Renal cortex interstitium (tissue), 15 donors: ENCODE measurements at places on chromosomes 1 and 21.

- DNase-seq, result no peak
These were observed 79.9 kb downstream of the FHAD1 start for GRCh38 chr1:15326691-15327588.

DNA sequence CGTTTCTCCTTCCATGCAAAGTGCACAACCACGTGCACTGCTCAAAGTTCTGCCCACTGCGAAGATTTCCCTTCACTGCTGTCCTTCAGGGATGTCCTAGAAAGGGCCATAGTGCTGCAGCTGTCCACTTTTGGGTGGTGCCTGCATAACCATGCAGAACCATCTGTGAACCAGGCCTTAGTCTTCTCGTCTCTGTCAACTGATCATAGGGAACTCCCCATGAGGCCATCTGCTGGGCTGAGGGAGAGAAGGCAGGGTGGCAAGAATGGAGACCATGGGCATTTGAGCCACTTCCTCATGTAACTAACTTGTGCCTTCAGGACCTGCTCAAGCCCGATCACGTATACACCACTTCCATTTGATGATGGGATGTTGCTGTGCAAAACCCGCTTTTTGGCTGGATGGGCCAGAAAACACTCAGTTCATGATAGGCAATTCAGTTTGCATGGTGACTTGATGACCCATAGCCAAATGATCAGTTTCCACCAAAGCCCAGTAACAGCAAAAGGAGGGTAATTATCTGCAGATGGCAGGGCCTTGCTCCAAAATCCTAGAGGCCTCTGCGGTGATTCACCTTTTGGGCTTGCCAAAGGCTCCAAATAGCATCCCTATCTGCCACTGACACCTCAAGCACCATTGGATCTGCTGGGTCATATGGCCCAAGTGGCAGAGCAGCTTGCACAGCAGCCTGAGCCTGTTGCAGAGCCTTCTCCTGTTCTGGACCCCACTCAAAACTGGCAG, 9.5 kb downstream of the ST6GALNAC5 start:
- DNase-seq, result no peak

GRCh38 chr21:37936010-37936785, 19.9 kb upstream of the KCNJ6 start:
- DNase-seq, result no peak

GRCh38 chr1:178388418-178389145, 108.2 kb downstream of the CLEC20A start:
- no peak for DNase-seq

DNA sequence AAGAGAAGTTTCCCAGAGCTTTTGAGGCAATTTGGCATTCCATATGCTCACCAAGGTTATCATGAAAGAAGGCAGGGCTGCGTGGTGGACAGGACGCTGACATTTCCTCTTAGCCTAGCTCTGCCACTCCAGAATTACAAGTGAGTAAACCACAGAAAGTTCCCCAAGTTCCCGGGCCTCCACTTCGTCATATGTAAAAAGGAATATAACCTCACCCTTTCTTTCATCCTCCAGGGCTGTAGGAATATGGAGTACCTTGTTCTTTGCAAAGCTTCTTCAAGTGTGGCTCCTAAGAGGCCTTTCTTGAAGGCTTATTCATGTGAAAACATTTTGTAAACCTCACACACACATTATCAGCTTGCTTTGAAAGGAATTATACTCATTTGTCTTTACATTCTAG, 210.2 kb downstream of the GREM2 start:
- DNase-seq, result no peak

DNA sequence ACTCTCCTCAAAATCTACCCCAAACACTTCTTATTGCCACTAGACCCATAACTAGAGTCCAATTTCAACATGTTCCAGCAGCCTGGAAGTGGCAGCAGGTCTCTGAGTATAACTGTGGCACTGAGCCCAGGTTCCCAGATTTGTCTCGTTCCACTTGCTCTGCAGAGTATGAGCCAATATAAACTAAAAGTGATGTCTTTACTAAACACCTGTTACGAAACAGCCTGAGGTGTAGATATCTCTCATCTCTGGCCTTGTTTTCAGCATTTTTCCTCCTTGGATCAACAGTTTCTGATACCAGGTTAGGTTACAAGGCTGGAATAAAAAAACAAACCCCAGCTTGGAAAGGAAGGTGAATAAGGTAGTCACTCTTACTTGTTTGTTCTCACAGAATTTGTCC, 25.2 kb upstream of the PRDX6 start:
- no peak for DNase-seq

DNA sequence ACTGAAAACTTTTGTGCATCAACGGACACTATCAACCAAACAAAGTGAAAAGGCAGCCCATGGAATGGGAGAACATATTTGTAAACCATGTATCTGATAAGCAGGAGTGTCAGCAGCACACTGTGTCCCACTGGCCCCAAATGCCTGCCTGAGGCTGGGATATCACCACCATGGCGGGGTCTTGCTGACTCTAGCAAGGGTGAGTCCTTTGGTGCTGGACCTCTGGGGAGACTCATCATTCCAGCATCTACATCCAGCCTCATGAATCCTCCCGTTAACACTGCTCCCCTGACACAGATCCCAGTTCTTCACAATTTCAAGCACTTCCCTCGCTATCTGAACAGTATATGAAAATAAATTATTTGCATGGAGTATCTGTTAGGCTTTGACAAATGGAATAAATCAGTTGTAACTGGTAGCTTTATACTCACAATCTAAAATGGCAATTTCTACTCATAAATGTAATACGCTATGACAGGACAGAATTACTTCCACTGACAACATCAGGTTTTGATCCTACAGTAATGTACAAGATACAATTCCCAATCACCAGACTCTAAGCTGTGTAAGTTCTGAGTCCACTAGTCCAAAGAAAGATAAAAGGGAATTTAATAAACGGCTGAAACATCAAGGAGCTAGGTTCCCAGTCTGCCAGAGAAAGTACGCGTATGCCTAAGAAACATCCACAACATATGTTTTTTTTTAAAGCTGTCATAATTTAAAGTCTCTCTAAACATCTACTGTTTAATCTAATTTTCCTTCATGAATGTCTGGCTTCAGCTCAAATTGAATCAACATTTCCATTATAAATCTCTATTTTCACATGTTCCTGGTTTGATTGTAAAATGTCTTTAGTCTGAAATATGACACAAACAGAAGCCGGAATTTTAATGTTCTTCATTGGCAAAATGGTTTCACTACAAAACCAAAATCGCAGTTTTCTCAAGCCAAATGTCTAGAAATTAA, 95.1 kb downstream of the SIPA1L2 start:
- no peak for DNase-seq

DNA sequence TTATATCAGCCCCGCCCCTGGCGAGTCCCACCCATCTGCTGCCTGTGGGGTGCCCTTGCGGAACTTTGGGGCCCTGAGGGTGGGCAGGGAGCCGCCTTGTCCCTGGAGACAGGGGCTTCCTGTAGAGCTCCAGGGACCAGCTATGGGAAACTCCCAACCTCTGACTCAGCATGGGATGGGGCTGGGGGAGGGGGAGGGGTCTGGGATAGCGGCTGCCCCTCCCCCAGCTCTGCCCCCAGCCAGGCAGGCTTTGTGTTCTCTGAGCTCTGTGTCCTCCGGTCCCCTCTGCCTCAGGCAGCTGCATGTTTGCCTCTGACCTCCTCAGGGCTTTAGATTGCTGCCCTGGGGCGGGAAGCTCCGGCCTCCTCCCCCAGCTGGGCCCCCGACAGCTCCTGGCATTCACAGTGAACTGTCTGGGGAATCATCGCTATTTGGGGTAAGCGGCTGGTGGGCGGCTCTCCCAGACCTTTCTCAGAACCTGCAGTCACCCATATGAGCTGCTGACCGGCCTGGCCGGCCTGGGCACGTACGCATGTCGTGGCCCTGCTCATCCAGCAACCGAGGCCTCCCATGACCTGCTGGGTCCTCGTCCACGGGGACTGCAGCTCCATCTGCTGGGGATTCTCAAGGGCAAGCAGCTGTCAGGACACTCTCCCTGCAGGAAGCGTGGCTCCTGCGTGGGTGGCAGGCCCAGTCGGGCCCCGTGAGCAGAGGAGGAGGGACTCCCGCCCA, 17.1 kb downstream of the ARHGEF16 start:
- DNase-seq, result no peak

DNA sequence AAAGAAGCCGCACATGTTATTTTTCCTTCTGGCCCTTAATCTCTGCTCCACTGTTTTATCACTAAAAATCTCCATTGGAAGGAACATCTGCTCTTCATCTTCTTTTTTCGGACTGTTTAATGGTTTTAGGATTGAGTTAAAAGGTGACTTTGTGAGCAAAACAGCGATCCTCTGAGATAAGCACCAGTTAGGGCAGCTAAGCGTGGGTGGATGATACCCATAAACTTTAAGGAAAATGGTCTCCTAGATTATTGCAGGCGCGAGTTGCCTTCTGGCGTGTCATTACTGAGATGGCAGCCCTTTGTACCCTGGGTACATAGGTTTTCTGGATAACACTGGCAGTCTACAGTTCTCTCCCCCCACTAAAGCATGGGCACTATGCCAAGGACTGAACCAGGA, 44.0 kb upstream of the HMGB4 start:
- DNase-seq, result no peak
